NCI-H460 (cell line): ENCODE measurements at places on chromosomes 12 and 14.

DNA sequence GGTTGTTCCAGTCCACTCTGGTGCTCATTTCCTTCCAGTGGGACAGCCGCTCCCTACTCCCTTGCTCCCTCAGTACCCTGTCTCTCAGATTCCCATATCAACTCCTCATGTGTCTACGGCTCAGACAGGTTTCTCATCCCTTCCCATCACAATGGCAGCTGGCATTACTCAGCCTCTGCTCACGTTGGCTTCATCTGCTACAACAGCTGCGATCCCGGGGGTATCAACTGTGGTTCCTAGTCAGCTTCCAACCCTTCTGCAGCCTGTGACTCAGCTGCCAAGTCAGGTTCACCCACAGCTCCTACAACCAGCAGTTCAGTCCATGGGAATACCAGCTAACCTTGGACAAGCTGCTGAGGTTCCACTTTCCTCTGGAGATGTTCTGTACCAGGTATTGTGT lies 69.9 kb downstream of the RAD52 start:
- DNase-seq, result no peak

DNA sequence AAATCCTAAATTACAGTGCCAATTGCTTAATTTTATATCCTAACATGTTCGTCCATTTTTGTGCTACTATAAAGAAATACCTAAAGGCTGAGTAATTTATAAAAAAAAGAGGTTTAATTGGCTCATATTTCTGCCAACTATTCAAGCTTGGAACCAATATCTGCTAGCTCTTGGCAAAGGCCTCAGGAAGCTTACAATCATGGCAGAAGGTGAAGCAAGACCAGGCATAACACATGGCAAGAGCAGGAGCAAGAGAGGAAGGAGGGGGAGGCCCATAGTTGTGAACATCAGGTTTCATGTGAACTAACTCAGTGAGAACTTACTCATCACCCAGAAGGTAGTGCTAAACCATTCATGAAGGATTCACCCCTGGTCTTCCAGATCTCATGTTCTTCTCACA lies 494.3 kb downstream of the CCER1 start:
- no peak for DNase-seq

- DNase-seq, result no peak
Observed at GRCh38 chr12:31245822-31246469, 80.0 kb downstream of the SINHCAF start.

DNA sequence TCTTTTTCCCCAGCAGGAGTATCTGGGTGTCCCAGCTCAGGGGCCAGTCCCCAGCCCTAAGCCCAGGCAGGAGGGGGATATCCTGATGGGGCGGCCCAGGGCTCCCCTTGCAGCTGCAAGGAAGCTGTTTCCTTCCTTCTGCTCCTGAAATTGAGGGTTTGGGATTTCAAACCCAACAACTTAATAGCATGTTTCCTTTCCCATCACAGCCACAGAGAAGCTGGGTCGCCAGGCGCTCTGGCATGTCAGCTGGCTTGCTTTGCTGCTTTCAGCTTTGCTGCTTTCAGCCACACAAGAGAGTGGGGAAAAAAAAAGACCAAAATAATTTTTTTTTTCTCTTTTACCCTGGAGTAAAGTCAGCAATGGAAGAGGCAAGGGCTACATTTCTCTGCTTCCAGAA lies 30.0 kb downstream of the HVCN1 start:
- DNase-seq, result no peak

DNA sequence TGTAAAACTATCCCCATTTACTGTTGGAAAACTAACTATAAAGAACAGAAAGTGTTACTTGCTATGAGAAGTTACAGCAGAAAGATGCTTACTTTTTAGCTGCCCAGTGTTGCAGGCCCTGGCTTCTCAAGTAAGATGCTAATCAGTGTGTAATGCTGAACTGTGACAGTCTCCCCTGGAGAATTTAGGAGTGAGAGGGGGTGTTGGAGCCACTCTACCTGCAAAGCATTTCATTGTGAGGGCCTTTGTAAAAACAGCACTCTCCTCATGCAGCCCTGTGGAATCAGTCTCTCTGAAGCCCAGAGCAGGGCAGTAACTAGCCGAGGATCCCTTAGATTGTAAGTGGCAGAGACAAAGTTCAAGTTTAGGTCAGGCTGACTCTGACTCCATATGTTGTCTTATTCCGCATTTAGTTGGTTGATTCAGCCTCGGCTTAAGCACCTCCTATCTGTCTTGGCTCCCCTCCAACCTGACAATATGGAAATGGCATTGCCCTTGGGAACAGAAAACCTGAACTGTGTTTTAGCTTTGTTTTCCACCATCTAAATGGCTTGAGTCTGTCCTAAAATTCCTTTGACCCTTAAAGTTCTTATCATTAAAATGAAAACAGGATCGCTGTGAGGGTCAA lies 141.3 kb downstream of the PRKCH start:
- peak; percentile 62 for DNase-seq

GRCh38 chr12:89883630-89884389 lies 175.2 kb upstream of the ATP2B1 start:
- no peak for DNase-seq

DNA sequence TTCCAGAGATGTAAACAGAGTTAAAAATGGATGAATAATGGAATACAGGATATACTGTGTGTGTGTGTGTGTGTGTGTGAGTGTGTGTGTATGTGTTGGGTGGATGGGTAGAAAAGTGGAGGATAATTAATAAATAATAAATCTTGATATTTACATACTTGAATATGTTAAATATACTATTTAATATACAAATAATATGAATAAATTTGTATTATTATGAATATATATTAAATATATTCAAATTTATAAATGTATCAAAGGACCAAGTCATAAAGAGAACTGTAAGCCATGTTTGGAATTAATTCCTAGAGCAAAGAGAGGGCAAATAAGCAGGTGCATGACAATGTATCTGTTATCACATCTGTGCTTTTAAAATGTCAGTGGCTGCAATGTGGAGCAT lies 225.3 kb downstream of the ALG10B start:
- no peak for DNase-seq

- DNase-seq, result no peak
Observed at GRCh38 chr14:77970646-77971045, 170.7 kb downstream of the ADCK1 start.

GRCh38 chr14:67010602-67011001 lies 178.6 kb upstream of the GARIN2 start:
- no peak for DNase-seq

- DNase-seq, result no peak
Observed at GRCh38 chr12:116352315-116352835, 74.9 kb upstream of the MED13L start.

- no peak for DNase-seq
Observed at GRCh38 chr12:76144245-76144549, 59.7 kb upstream of the NAP1L1 start.

DNA sequence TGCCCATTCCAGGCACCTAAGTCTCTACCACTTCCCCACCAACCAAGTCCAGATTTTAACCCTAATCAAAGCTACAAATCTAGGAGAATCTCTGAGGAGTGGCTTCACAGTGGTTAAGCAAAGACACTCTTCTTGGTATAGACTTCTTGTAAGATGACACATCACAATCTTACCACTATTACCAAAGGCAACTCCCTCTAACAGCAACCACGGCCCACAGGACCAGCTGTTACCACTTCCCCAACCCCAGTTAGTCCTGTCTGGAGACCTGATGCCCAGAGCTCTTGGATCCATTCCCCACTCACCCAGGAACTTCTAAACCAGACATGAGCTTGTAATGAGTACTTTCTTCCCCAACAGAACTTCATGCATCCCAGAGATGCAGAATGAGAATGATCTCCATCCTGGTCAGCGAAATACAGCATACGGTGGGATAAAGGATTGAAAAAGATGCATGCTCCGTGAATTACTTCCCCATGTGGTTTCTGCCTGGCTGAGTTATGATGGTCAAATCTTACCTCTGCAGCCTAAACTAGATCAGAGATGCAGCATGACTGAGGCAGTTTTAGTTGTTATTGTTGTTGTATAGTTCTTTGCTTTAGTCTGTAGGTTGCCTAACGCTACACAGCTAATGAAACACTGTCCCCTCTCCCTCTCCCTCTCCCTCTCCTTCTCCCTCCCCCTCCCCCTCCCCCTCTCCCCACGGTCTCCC lies 87.7 kb upstream of the FOXN3 start:
- no peak for DNase-seq
